Uterus (tissue), 4 donors: ENCODE measurements at places on chromosomes 6 and 20.

DNA sequence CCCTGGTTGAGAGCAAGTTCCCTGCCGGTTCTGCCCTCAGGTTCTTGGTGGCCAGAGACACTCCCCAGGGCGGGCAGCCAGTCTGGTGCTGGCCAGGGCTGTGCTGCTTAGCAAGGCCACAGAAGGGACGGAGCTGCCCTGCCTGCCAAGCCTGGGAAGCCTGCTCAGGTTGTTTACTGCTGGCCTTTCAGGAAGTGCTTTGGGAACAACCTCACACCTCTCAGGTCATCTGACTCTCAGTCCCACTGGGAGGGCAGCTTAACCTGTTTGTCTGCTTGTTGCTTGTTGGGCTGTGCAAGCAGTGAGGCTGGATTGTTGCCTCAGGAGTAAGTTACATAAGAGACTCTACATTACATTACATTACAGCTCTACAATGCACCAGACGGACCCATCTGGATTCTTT, 75.8 kb upstream of the AFDN start:
- peak; percentile 43 for DNase-seq

- no peak for DNase-seq
Measured at GRCh38 chr6:41373627-41373918, 38.2 kb downstream of the NCR2 start.

GRCh38 chr6:13398069-13398381, 69.7 kb upstream of the TBC1D7 start:
- DNase-seq: no peak

GRCh38 chr20:60641879-60642447, 610.1 kb upstream of the CDH4 start:
- DNase-seq: no peak

DNA sequence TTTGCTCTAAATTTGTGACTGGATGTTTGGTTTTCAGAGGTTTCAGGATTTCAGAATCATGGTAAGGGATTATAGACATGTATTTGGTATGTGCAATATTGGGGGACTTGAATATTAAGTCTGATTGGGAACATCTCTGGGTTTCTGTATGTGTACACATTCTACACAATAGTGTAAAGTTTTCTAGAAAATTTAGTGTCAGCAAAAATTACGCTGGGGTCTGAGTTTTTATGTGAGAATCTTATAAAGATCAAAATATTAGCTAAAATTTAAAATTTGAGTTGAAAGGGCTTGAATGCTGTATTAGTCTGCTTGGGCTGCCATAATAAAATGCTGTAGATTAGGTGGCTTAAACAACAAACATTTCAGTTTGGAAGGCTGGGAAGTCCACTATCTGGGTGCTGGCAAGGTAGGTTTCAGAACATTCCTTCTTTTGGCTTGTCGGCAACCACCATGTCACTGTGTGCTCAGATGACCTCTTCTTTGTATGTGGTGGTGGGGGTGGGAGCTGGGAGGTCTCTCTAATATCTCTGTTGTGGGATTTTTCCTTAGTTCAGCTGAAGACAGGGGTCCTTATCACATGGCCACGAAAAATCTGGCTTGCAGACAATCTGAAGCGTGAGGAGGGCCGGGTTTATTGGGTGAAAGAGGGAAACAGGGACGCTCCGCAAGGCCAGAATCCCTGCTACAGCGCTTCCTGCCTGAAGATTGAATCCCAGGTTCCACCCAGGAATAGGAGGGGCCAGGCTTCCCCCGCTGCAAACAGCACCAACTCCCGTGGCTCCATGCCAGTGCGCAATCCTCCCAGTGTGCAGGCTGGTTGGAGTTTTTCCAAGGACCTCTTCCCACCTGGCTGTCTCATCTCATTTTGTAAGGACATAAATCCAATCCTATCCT, 299.7 kb downstream of the PLCB1 start:
- DNase-seq: peak; percentile 66

DNA sequence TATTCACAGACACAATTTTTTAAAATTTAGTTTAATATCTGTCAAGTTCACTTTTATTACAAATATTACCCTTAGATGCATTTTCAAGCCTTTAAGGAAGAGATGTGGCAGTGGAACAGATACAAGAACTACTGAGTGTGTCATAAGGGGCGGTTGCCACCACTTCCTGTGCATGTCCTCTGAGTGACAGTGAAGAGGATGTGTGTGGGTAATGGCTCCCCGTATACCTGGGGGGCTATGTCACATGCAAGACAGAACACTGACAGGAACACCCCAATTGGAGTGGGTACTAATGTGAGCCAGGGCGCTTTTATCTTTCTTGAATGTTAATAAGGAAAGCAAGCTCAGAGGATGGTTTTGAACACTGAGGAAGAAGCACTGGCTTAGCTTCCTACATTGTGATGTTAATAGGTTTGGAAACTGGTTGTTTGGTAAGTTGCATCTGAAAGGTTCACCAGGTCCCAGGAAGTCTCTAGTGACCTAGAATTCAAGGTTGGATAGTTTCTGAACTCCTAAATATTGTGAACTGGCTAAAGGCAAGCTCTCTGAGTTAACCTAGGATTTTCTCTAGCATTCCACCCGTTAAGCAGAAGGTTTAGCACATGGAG, 83.4 kb upstream of the ASF1A start:
- no peak for DNase-seq
